Hypothalamus (tissue), 51 donors: ENCODE measurements at places on chromosomes 3 and 15.

DNA sequence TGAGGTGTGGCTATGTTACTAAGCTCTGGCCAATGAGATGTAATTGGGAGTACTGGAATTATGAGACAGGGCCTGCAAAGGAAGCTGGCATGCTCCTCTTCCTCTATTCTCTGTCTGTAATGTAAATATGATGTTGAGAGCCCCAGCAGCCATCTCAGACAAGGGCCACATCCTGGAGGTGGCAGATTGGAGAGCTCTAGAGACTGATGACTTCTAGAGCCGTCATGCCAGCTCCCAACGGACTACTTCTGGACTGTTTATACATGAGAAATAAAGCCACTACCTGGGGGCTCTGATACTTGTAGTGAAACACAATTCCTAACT is 19.7 kb downstream of the PLD1 start:
- DNase-seq = no peak

DNA sequence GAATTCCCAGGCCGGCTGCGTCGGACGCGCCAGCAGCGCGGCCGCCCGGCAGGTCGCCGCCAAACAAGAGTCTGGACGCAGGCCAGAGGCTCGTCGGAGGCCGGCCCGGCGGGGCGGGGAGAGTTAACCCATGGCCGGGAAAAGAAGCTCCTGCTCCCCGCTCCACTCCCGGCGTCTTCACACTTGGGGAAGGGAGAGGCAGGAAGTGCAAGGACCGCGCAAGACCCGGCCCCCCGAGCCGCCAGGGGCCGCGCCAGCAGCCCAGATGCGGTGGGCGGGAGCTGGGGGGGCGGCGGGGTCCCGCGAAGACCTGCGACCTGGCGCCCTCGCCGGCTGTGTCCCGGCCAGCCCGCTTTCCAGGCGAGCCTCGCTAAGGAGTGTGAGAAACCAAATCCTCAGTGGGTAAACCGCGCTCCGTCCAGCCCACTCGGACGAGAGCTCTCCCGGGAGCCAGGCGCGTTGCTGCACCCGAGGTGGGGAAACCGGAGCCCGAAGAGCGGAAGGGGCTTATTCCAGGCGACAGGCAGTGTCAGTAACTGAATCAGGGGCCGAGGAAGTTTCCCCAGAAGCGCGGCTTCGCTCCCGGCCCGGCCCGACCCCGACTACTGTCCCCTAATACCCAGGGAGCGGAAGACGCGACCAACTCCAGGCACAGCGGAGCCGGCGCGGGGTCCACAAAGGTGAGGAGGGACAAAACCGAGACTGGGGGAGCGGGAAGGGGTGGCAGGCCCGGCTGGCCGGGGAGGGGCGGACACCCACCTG is 721 bp downstream of the ADAMTS7 start:
- no peak for DNase-seq

- no peak for DNase-seq
Observed at GRCh38 chr15:85306946-85307686, 73.3 kb upstream of the AKAP13 start.

DNA sequence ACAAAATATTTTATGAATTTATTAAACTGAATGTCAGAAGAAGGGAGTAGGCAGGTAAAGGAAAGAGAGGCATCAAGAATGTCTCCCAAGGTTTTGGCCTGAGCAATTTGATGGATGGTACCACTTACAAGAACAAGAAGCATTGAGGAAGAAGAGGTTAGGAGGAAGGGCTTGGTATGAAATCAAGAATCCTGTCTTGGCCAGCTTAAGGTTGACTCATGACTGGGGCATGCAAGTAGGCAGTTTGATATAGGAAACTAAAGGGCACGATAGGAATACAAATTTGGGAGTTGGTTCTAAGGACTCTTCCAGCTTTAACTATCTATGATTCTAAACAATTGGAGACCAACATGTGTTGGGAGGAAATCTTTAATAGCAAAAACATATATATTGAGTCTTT is 79.1 kb downstream of the NTRK3 start:
- DNase-seq = no peak
